Brain pericyte (primary cell): ENCODE measurements at places on chromosomes 11 and 22.

GRCh38 chr22:19106886-19107729, 15.1 kb downstream of the DGCR2 start:
- no peak for DNase-seq

- no peak for DNase-seq
These were observed 15.3 kb upstream of the ELFN2 start for GRCh38 chr22:37442537-37442936.

- no peak for DNase-seq
These were observed 16.9 kb downstream of the SCUBE2 start for GRCh38 chr11:9074338-9075029.

DNA sequence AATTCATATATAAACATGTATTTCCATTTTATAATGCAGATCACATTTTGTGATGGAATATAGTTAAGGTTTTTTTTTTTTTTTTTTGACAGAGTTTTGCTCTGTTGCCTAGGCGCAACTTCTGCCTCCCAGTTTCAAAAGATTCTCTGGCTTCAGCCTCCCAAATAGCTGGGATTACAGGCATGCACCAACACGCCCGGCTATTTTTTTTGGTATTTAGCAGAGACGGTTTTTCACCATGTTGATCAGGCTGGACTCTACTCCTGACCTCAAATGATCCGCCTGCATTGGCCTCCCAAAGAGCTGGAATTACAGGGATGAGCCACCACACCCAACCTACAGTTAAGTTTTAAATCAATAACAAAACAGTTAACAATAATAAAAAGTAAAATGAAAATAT, 18.8 kb downstream of the XKR3 start:
- no peak for DNase-seq

DNA sequence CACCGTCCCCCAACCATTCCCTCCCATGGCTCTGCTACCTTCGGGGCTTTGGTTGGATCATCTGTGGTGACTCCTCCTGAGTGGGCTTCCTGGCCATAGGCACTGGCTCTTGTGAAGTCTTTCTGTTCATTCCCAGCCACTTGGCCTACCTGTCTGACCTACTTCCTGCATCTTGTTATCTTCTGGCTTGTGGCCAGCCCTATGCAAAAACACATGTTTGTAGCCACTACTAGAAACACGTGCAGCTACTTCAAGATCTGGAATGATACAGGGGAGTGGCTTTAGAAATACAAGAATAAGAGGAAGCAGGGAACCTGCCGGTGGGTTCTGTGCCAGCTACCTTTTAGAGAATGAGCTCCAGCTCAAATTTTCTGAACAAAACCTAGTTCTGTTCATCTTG, 20.9 kb downstream of the RCOR2 start:
- DNase-seq = no peak

- no peak for DNase-seq
These were observed 2.4 kb downstream of the TIMP3 start for GRCh38 chr22:32803738-32804435.

- no peak for DNase-seq
These were observed 117.0 kb downstream of the MPPED1 start for GRCh38 chr22:43528601-43529360.
